ENCODE measurements at places on chromosomes 5 and 9.

GRCh38 chr5:37859805-37860204 is 20.0 kb upstream of the GDNF start:
- no peak for DNase-seq

GRCh38 chr5:57066924-57067596 is 106.8 kb upstream of the GPBP1 start:
- DNase-seq = no peak

DNA sequence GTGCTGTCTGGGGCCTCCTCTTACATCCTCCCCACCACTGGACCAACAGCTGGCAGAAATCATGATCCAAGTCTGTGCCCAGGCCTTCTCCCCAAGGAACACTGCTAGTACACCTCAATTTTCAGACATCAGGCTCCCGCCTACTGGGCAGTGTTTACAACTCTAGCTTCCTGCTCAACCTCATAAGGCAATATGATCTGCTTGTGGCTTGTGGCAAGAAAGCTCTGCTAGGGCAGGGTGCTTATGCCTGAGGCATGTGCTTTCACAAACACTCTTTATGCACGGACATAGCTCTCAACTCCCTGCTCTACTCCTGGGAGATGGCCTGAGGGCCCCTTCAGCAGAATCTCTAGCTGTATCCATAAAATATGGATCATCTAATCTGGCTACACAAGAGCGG is 32.5 kb downstream of the SH3TC2 start:
- peak; percentile 16 for DNase-seq

GRCh38 chr5:134090522-134090921 is 24.0 kb upstream of the TCF7 start:
- DNase-seq = no peak

DNA sequence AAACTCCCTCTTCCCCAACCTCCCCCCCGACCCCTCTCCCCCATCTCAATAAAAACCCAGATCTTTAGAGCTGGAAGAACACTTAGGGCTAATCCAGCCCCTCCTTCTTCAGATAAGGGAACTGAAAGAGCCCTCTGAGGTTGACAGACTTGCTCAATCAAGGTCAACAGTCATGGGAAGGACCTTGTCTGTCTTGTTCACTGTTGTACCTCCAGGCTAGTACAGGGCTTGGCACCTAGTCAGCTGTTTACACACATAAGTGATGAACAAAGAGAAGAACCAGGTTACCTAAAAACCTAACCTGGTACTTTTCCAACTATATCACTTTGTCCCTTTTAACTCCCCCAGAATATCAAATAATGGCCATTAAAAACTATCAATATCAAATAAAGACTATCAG is 2.4 kb downstream of the TTC39B start:
- DNase-seq = no peak

DNA sequence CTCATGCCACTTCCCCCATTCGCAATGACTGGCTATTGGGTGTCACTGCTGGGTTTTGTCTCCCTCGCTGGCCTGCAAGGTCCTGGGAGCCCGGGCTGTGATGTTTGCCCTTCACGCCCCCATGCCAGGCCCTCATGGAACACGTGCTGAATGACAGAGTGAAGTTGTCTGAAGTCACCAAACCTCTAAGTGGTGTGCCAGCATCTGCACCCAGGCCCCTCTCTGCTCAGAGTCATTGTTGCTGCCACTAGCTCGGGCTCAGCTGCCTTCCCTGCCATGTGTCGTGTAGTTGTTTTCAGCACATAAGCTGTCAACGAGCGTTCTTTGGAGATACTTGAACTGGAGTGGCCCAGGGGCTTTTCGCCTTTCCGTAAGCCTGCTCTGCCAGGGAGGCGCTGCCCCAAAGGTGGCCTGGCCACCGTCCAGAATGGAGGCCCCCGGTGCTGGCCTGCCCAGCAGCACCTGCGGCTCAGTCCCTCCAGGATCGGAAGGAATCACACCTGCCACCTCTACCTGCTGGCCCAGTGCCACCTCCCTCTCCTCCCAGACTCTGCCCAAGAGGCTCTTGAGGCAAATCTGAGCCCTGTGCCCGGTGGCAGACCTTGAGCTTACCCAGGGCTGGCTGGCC is 250.1 kb downstream of the PBX3 start:
- peak; percentile 8 for DNase-seq

DNA sequence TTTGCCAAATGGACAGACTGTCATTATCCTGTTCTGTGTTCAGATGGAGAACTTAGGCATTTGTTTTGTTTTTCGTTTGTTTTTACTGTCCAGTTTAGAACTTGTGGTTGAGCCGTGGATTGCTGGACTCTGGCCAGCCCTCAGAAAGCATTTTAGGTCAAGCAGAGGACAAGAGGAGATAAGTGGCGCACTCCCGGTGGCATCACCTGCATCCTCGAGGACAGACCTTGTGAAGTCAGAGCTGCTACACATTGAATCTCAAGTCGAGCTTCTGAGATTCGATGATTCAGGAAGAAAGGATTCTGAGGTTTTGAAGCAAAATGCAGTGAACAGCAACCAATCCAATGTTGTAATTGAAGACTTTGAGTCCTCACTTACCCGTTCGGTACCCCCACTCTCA is 8.9 kb downstream of the MTRR start:
- DNase-seq = no peak

GRCh38 chr9:8904771-8905515 is 1105.4 kb upstream of the DMAC1 start:
- DNase-seq = no peak

DNA sequence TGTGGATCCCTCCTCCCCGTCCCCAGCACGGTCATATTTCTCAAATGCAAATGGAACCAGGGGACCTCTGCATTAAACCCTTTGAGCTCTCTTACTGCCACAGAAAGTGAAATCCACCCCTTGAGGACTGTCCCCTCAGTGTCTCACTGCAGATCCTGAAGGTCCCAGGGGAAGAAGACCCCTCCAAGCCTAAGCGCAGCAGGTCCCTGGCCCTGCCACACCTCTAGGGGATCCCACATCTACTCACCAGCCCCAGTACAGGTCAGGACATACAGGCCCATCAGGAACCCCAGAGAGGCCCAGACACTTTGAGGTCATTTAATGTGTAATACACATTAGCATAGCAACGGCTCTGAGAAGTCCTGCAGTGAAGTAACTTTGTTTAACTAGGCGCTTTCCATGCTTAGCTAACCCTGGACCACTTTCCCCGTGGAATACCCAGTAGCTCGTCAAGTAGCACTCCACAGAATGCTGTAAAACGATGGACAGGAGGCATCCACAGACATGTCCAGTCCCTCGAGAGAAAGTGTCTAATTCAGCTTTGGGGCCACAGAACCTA is 54.7 kb upstream of the ALDH1B1 start:
- DNase-seq = no peak

GRCh38 chr5:103745353-103746065 is 182.9 kb upstream of the NUDT12 start:
- DNase-seq = no peak

DNA sequence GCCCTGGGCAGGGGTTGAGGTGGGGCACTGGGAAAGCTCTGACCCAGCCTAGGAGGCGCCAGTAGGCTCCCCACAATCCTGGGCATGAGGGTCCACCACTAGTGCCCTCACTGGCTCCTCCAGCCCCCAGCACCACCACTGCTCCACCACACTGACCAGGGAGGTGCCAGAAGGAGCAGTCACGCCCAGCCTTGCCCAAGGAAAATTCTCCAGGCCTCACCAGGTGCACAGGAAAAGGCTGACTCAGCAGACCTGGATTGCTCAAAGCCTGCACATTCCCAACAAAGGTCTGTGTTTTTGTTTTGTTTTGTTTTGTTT is 62.9 kb downstream of the ZNF354C start:
- peak; percentile 2 for DNase-seq

- no peak for DNase-seq
These were observed 71.8 kb upstream of the TTC23L start for GRCh38 chr5:34767180-34767579.

DNA sequence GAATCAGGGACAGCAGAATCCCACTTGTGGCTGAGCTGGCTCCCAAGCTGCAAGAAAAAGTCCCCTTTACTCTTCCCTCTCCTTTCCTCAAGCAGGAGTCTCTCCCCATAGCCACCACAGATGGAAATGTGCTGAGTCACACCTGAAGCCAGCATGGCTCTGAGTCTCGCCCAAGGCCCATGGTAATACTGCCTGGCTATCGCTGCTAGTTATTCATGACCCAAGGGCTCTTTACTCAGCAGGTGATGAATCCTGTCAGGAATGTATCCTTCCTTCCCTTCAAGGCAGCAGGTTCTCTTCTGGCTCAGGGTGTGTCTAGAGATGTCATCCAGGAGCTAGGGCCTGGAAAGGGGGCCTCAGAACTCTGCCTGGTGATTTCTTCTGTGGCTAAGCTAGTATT is 403.3 kb upstream of the PTPRD start:
- no peak for DNase-seq

- no peak for DNase-seq
These were observed 122.9 kb upstream of the NFIL3 start for GRCh38 chr9:91546574-91546973.

DNA sequence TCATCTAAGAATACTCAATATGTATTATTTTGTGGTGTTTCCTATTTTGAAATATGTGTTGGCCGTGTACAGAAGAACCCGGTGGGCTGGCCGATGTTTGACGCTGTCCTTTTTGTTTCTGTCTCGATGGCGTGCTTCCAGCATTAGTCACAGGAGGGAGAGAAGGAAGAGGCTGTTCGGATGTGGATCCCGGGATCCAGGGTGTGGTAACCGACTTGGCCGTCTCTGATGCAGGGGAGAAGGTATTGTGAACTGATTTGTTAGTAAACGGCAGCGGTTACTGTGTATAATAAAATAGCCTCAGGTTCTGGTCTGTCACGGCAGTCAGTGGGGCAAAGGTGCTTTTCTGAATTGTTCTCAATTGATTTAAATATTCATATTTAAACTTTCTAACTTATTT is 275.0 kb downstream of the ARHGEF28 start:
- DNase-seq = no peak

- peak; percentile 56 for DNase-seq
These were observed 156.3 kb downstream of the HMHB1 start for GRCh38 chr5:143968071-143968878.

GRCh38 chr5:128126241-128126640 is 42.7 kb downstream of the SLC12A2 start:
- DNase-seq = no peak

GRCh38 chr5:80481019-80481893 is 6.6 kb upstream of the FAM151B start:
- peak; percentile 37 for DNase-seq

DNA sequence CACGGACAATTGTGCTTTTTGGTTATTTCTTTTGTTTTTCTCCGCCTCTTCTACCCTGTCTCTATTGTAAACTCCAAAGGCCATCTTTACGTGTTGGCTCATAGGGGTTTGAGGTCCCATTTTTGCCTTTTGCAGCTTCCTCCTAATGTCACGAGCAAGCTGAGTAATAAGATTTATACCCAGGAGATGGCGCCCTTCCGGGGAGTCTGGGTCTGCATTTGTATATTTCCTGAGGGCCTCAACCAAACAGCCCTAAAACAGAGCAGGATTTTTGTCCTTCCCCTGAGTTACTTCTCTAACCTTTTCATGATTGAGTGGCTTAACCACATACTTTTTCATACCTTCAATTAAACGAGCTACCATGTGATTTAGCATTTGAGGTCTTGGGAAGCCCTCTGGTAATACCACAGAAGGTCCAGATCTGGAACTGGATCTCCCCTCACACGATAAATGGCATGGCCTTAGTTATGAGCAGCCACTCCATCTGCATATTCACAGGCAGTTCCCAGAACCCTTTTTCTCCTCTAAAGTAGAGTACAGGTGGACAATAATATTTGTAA is 11.2 kb upstream of the CFAP95 start:
- DNase-seq = peak; percentile 12

DNA sequence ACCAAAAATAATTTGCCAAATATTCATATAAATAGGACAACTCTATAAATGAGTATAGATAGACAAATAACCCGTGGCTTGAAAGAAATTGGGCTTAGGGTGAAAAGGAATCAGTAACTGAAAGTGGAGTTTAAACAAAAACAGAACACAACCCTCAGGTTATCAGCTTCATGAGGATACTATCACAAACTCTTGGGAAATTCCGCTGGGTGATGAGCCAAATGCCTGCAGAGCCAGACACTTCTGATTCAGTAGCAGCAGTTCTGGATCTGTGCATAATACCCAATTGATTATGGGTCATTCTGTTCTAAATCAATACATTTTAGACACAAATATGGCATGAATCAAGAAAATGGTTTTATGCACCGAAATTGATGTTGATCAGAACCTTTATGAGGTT is 72.4 kb downstream of the CAMK4 start:
- DNase-seq = no peak

GRCh38 chr9:20725675-20726074 is 41.6 kb downstream of the FOCAD start:
- DNase-seq = no peak

GRCh38 chr5:90294604-90295003 is 115.0 kb downstream of the CETN3 start:
- DNase-seq = no peak

GRCh38 chr9:117466111-117466510 is 51.3 kb upstream of the ASTN2 start:
- DNase-seq = no peak

- no peak for DNase-seq
These were observed 33.4 kb upstream of the CTNNA1 start for GRCh38 chr5:138719811-138720210.

GRCh38 chr5:68116408-68116807 is 99.1 kb upstream of the PIK3R1 start:
- no peak for DNase-seq

DNA sequence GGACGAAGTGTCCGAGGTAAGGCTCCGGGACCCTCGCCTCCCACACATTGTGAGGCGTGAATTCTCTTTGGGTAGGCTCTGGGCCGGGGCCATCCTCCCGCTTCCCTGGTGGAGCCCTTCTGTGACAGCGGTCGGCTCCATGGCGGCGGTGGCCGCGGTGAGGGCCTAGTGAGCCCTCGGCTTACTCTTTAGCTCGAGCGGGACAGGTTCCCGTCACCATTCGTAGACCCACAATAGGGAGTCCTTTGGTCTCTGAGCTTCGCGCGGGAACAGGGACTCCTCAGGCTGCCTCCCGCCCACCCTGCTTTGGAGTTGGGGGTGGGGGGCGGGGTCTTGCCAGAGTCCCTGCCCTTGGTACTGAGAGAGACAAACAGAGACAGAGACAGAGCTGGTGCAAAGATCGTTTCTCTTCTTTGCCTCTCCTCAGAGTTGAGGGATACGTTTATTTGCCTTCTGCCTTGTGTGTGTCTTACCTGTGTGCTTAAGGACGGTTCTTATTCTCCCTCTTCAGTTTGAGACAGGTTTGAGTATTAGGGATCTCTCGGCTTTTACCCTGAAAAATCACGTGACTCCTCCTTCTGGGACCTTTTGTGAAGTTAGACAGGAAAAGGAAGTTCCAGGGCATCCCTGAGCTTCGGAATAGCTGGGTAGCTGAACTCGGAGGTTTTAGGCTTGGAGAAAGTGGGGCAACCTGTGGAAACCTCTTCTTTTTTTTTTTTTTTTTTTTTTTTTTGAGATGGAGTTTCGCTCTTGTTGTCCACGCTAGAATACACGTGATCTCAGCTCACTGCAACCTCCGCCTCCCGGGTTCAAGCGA is 833 bp downstream of the ANKHD1 start:
- DNase-seq = peak; percentile 33
